ENCODE measurements at places on chromosomes 7 and 10.

GRCh38 chr10:29355411-29355991 is 66.6 kb downstream of the LYZL1 start:
- DNase-seq: no peak

- no peak for DNase-seq
Measured at GRCh38 chr10:44947371-44948152, 12.0 kb upstream of the RASSF4 start.

DNA sequence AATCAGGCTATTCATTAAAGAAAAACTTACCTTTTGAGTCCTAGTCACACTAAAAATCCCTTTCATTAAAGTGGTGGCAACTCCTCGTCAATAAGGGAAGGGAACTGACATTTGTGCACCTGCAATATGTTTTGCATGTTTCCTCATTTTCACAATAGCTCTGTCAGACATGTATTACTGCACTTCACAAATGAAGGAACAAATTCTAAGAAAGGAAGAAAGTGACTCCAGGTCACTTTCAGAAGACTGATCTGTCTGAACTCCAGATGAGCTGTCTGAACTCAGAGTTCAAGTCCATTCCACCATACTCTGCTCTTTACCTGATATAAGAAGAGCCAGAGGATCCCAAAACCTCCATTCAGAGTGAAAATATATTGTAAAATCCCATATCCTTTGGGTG is 50.3 kb upstream of the GSAP start:
- DNase-seq: no peak

DNA sequence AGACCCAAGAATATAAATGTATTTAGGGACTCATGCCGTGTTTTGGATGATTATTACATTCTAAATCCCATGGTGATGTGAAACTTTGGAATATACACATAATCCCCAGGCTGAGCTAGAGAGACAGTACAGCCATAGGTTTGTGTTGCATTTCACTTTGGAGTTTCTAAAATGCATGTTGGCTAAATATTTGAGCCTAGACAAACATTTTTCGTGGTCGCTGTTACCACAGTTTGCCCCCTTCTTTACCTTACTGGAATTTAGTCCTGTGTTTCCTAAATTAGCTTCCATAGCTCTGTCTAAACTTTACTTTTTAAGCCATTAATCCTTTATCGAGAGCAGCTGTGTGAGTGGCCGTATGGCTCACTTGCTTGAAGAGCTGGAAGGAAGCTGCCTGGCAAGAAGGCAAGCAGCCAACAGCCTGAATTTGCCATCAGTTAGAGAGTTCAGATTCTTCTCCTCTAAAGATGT is 192.0 kb downstream of the BICC1 start:
- DNase-seq: no peak

DNA sequence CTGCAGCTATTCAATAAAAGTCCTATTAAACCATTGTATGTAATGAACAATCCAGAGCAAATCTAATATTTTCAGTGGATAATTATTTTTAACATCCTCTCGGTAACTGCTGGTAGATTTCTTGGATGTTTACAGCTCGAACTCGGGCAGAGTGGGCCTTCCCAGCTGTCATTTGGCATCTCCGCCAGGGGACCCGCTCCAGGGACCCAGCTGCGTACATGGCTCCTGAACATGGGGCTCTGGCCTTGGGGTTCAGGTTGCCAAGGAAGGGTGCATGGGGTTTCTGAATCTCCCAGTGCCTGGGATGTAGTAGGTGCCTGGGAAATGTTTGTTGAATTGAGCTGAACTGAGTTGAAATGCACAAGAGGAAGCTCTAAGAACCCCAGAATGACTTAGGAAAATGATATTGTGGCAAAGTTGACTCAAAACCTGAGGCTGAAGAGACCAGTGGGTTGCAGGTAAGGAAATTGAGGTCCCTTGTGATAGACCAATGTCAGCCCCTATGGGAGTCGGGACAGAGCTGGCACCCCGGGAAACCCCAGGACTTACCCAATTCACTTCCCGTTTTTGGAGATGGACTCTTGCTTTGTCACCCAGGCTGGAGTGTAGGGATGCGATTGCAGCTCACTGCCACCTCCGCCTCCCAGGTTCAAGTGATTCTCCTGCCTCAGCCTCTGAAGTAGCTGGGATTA is 228.4 kb downstream of the CUX1 start:
- DNase-seq: no peak

GRCh38 chr10:14326581-14326980 is 4.1 kb downstream of the FRMD4A start:
- DNase-seq: no peak

GRCh38 chr7:105497016-105497415 is 25.1 kb downstream of the PUS7 start:
- DNase-seq: no peak
